ENCODE measurements at places on chromosomes 13 and 19.

GRCh38 chr13:40398065-40398464 is 268.4 kb downstream of the FOXO1 start:
- no peak for DNase-seq

DNA sequence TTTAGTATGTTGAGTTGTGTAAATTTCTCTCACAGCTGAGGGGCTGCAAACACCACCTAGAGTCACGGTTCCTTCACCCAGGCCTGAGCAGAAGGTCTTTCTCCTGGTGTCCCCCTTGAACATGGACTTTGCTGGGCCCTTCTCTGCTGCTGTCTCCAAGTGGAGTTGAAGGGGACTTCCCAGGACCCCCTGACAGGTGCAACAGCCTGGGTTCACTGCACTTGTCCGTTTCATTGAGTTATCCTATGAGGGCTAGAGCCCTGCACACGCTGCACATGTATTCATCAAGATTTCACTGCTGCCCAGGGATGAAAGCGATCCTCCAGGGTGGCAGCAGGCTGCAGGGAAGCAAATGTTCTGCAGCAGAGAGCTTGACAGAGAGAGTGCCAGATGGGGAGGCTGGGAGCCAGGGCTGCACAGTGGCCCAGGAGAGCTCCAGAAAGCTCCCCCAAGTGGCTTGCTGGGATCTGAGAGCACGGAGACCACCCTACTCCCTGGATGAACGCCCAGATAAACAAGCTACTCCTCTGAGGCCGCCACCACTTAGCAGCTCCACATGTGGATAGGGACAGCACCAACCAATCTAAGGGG is 10.3 kb downstream of the TMEM272 start:
- DNase-seq: no peak

GRCh38 chr13:36769545-36769944 is 49.5 kb upstream of the RFXAP start:
- DNase-seq: no peak

DNA sequence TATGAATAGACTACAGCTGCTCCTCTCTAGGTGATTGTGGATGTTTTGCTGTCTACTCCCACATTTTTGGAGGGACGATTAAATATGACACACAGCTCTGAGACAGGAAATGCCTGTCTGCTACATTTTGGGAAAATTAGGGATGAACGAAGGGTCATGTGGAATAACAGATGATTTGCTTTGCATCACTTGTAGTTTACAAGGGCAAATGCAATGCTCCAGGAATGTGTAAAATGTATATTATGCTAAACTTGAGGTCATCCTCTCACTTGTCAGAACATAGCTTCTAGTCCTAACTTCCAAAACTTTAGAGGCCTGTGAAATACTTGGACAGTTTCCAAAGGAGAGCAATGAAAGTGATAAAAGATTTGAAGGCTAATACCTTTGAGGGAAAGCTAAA is 284.2 kb upstream of the DACH1 start:
- no peak for DNase-seq

GRCh38 chr13:33471204-33471603 is 185.6 kb upstream of the STARD13 start:
- DNase-seq: no peak

- no peak for DNase-seq
These were observed 961 bp upstream of the URI1 start for GRCh38 chr19:29940971-29941585.

DNA sequence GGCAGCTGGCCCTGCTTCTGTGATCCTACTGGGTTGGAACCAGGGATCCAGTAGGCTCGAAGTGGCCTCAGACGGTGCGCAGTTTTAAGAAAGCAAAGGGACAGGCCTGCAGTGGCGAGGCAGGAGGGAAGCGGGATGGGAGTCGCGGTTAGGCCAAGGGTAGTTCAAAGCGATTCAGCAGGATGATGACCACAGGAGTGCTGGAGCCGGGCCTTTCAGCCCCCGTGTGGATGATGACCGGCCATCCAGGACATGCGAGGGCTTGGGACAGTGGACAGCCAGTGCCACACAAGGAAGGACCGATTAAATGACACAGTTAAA is 854 bp downstream of the RNASEH2B start:
- no peak for DNase-seq

DNA sequence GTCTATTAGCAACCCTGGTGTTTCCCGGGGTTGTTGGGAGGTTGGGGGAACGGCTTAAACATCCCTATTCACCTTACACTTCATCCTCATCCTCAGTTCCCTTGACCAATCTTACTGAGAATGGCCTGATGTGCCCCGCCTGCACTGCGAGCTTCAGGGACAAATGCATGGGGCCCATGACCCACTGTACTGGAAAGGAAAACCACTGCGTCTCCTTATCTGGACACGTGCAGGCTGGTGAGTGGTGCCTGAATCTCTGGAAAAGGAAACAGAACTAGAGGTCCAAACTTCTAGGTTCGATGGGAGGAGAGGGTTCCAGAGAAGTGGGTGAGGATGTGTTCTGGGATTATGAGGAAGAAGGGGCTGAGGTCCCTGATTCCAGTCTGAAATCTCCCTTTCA is 5.9 kb downstream of the PINLYP start:
- DNase-seq: no peak

DNA sequence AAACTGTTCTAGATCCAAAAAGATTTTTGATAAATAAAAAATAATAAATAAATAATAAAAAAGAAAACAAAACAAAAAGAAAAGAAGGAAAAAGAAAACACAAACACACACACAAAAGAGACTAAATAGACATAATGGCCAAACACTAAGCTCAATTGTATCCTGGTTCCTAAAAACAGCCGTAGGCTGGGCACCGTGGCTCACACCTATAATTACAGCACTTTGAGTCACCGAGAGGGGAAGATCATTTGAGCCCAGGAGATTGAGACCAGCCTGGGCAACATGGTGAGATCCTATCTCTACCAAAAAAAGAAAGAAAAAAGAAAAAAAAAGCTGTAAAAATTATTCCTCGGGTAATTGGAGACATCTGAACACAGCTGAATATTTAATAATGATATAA is 8.9 kb downstream of the ETHE1 start:
- no peak for DNase-seq

GRCh38 chr19:5934069-5934401 is 20.0 kb downstream of the CAPS start:
- no peak for DNase-seq
